ENCODE measurements at places on chromosomes 13 and 19.
A peak's percentile ranks its signal among the peaks of the same experiment; 100 is the strongest.

DNA sequence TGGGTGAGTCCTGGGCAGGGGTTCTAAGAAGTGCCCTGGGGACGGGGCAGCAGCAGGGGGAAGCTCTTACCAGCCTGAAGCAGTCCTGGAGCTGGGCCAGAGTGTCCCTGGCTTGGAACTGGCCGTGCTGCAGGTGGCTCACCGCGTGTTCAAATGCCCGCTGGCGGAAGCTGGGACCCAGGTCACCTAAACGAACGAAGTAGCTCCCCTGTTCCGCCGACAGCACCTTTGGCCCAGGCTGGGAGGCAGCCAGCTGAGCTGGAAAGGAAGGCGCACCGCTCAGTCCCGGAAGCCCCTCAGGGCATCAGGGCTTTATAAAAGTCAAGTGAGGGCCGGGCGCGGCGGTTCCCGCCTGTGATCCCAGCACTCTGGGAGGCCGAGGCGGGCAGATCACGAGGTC lies 9.6 kb downstream of the PLIN4 start:
- no peak for DNase-seq

GRCh38 chr19:6766357-6767080 lies 716 bp downstream of the SH2D3A start:
- DNase-seq = no peak

DNA sequence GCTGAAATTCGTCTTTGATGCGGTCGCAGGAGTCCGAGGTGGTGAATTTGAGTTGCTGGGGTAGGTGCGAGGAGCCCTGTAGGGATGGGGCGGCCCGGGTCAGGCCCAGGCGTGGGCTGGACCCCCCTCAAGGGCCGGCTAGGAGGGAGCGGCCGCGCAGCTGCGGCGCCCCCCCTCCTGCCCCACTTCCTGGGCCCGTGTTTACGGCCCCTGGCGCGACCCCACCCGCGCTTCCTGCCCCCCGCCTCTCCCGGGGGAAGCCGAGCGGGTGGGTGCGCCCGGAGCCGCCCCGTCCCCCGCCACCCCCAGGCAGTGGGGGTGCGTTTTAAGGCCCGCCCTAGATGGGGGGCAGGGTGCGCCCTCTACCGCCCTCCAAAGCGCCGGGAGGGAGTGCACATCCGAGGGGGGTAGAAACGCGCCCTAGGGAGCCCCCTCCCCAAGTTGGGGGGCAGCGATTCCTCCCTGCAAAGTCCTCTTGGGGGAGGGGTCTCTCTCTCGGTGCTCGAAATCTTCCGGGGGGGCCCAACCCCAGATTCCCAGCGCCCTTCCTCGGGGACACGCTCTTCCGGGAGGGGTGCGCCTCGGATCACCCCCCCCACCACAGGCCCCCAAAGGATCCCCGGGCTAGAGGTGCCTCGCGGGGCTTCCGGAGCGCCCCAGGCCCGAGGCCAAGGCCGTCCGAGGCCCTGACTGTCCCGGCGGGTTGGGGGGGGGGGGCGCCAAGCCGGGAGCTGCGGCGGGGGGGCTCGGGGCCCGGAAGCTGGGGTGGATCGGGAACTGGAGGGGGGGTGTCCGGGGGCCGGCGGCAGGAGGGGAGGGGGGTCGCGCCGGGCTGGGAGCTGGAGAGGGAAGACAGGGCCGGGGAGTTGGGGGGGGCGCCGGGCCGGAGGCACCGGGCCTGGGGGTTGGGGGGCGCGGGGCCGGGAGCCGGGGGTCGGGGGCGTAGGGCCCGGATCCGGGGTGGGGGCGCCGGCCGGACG lies 823 bp downstream of the TLE5 start:
- no peak for DNase-seq

GRCh38 chr13:46168341-46168740 lies 13.6 kb downstream of the LCP1 start:
- DNase-seq = no peak

GRCh38 chr19:54461613-54462012 lies 2.0 kb downstream of the LENG9 start:
- DNase-seq = no peak

DNA sequence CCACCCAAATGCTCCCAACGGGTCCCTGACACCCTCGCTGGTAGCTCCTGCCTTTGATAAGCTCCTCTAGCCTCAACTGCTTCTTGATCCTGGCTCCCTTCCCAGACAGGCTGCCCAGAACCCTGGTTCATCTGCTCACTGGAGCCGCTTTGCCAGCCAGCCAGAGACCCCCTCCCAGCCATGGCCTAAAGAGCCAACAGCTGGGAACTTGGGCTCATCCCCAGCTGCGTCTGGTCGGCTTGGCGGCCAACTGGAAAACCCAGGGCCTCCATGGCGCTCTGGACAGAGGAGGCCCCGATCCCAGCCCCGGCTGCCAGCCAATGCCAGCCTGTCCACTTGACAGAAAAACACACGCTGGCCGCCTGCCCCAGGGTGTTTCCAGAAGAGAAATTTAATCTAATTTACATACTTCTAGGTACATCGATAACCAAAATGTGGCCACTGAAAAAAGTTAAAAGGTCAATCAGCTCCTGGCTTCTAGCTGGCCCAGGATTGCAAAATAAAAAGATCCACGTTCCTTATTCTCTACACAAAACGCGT lies 3.0 kb upstream of the AKAP8L start:
- DNase-seq = no peak

- DNase-seq = no peak
Observed at GRCh38 chr13:22086597-22087330, 415.9 kb downstream of the FGF9 start.

DNA sequence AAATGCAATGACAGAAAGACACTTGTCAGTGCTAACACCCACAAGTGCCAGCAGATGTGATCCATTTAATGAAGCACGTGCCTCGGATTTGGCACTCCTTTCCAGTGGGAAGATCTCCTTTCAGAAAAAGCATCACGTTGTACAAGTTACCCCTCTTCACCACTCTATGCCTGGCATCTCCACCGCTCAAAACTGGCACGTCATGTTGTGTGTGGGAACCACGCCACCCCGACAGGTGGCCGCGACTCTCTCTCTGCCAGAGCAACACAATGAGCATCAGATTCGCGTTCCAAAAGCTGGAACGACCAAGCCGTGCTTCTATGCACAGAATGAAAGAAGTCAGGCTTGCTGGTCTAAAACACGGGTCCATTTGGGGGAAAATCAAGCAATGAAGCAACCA lies 24.3 kb downstream of the TMTC4 start:
- DNase-seq = peak; percentile 73
